Stimulated activated naive CD4-positive, alpha-beta T cell treated with Interleukin-2 at 50 U/mL for 16 hours (primary cell): ENCODE measurements at places on chromosomes 4 and X.

DNA sequence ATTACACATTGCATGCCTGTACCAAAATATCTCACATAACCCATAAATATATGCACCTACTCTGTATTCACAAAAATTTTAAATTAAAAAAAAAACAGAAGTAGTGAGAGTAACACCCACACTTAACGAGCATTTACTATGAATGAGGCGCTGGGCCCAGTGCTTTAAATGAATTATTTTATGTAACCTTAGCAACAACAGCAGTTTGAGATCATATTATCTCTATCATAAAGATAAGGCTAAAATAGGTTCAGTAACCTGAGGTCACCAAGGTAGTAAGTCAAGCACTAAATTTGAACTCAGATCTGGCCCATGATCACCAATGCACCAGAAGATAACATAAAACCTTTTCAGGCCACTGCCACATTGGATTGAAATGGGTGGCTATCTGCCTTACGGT, 5.3 kb upstream of the PROM1 start:
- DNase-seq, result no peak

DNA sequence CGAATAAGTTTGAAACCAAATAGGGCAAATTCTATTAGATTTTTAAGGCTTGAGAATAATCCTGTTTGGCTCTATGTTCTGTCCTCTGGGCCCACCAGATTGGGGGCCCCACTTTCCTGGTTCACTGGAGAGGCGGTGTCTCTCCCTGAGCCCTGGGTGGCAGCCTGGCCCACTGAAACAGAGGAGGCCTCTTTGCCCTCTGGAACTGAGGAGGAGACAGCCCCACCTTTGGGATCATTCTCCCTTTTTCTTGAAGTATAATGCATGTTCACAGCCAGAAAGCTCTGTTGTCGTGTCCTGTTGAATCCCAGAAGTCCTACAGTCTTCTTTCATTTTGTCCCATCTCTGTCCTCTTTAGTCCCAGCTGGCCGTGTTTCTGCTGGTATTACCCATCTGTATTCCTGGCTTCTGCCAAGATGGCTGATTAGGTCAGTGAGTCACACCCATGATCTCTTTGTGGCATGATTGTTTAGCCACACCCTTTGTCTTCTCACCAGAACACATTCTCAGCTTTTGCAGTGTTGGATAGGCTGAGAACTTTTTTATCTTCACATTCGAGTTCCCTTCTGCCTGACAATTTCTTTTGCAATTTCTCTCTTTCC, 8.1 kb upstream of the TBC1D25 start:
- no peak for DNase-seq

- DNase-seq, result no peak
Measured at GRCh38 chrX:135484641-135485289, 35.7 kb upstream of the INTS6L start.

DNA sequence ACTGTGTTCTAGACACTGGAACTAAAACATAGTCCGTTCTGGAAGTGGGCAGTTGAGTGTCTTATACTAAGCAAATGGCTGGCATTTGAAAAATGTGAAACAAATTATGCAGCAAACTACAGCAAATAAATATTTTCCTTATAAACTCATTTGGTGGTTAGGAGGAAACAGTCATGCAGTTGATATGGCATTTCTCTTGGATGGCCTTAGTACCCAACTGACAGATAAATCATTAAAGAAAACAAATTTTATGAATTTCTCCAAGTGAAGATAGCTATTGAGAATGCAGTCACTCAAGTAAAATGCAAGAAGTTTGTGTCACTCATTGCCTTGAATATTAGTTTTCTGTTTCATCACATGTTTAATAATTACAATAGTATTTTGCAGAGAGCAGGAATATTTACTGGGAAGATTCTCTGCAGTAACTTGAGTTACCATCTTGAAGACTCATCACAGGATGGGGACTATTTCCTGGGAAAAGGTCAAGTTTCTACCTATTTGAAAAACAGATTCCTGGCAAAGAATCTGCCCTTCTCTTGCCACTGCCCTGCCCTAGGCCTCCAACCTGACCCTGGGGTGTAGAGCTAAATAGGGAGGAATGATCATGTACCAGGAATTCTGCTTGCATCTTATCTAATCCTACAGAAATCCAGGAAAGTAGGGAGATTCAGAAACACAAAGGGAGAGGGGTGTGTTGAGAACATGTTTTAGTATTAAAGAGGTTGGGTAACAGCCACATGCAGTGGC, 105.9 kb downstream of the SH3RF1 start:
- no peak for DNase-seq

DNA sequence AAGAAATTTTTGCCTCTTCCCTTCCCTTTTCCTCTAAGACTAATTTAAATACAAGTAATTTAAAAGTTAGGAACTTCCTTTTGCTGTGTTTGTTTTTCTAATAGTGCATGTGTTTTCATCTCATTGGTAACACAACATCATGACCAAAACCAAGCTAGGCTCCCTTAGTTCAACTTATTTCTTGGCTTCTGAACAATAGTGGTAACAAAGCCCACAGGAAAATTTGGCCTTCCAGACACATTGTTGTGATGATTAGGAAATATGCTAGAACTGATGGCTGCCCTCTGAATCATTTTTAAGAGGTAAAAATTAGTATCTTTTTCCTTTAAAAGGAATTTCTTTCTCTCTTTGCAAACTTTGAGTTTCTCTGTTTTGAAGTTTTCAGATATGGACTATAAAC, 25.5 kb upstream of the TEC start:
- DNase-seq, result no peak

GRCh38 chrX:154749856-154750255, 1.0 kb downstream of the GAB3 start:
- DNase-seq, result no peak

GRCh38 chr4:1039493-1040343, 28.3 kb downstream of the FGFRL1 start:
- DNase-seq, result no peak

GRCh38 chr4:24056289-24056688, 166.4 kb upstream of the PPARGC1A start:
- DNase-seq, result no peak

- DNase-seq, result no peak
Measured at GRCh38 chrX:154724993-154725756, 25.7 kb downstream of the GAB3 start.

- no peak for DNase-seq
Measured at GRCh38 chrX:33336783-33337182, 125.4 kb upstream of the DMD start.

DNA sequence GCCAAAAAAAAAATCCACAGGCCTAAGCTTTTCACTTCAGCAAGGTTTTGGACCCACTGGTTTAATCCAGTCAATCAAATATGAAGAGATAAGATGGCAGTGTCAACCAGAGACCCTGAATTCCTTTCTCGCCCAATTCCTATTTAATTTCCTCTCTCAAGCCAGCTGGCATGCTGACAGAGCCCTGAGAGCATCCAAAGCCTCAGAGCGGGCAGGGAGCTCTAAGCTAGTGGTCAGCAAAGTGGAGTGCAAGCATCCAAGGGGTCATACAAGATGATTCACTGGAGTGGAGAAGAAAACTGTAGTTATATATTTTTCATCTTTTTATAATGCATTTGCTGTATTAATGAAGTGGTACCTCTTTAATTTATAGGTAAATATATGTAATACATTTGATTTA, 37.8 kb upstream of the PRPS2 start:
- DNase-seq, result no peak

DNA sequence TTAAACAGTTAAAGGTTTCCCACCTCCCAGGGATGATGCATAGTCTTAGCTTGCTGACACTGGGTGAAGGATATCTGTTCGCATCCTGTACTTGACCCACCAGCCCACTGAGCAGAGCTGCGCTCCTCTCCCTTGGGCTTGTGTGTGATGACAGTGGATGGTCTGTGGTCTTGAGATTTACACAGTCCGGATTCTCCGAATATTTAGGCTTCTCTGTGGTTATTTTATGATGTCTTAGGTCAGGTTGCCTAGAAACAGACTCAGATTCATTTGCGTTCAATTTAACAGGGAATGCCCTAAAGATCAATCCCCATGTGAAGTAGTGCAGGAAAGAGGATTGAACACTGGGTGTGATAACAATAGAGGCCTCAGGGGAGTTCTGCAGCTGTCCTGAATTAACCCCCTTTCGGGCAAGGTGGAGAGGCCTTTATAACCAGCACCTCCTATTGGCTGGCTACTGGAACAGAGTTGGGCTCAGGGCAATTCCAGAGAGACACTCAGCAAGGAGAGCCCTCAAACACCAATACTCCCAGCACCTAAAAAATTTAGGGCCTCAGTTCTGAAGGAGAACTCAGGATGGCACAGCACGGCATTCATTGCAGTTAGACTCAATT, 653.2 kb upstream of the GALNT7 start:
- no peak for DNase-seq
